ENCODE measurements at places on chromosomes 11 and 22.

GRCh38 chr22:28410050-28410816 lies 269.4 kb downstream of the TTC28 start:
- no peak for DNase-seq

DNA sequence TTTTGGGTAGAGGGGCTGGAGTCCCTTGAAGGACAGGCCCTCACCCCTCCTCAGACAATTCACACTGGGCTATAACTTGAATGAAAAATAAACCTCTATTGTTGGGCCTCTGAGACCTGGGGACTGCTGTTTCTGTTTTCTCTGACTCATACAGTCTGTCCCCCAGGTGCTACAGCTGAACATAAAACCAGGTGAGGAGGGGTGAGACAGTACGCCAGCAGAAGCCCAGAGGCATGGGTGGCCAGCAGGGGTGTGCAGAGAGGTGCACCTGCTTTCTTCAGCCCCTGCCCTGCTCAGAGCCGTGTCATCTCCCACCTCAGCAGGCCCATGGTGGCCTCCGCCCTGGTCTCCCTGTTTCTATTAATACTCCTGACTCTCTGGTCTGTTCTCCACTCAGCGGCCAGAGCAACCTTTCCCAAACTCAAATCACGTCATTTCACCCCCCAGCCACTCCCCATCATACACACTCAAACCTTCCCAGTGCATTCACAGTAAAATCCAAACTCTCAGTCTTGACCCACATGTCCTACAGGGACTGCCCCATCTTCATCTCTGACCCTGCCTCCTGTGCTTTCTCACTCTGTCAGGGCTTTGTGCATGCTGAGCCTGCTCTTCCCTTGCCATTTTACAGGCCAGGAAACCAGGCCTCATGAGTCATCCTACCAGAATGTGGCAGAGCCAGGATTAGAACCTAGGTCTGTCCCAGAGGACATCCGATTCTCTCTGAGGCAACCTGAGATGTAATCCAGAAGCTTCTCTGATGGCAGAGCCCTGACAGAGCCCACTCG lies 5.4 kb upstream of the IL2RB start:
- no peak for DNase-seq

GRCh38 chr22:46355369-46355995 lies 20.0 kb downstream of the TRMU start:
- DNase-seq = no peak

DNA sequence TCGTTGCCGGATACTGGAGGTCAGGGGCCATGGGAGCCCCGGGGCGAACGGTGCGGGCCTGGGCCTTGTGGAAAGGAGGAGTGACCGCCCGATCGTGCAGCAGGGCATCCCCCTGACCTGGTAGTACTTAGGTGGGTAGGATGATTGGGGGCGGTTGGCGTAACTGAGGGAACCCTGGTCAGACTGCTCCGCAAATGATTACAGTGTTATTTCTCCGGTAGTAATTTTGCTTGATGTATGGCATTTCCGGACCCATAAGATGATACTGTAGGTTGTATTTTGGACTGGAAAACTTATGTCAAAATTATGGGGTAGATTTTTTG lies 762 bp downstream of the MTMR3 start:
- no peak for DNase-seq

DNA sequence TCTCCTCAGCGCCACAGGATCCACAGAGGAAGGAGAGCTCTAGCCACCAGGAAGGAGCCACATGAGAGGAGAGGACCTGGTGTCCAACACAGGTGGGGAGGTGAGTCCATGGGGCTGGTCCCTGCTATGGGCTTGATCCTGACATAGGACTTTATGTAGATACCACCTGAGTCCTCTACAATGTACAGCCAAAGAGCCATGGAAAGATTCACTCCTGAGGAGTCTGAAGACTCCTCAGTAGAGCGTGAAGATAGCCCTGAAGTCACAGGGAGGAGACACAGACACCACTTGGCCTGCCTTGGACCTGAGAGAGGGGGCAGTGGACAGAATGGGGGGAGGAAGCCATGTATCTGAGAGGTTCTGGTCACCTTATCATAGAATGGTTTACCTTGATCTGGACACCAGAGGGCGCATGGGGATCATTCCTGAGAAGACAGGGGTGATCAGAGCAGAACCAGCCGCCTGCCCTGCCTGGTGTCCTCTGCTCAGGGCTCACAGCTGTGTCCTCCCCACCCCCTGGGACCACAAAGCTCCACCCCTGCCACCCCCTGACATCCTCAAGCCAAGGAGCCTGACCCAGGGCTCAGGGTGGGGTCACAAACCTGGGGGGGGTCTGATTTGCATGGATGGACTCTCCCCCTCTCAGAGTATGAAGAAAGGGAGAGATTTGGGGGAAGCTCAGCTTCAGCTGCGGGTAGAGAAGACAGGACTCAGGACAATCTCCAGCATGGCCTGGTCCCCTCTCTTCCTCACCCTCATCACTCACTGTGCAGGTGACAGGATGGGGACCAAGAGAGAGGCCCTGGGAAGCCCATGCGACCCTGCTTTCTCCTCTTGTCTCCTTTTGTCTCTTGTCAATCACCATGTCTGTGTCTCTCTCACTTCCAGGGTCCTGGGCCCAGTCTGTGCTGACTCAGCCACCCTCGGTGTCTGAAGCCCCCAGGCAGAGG lies 77.0 kb downstream of the ZNF280B start:
- DNase-seq = peak; percentile 27

DNA sequence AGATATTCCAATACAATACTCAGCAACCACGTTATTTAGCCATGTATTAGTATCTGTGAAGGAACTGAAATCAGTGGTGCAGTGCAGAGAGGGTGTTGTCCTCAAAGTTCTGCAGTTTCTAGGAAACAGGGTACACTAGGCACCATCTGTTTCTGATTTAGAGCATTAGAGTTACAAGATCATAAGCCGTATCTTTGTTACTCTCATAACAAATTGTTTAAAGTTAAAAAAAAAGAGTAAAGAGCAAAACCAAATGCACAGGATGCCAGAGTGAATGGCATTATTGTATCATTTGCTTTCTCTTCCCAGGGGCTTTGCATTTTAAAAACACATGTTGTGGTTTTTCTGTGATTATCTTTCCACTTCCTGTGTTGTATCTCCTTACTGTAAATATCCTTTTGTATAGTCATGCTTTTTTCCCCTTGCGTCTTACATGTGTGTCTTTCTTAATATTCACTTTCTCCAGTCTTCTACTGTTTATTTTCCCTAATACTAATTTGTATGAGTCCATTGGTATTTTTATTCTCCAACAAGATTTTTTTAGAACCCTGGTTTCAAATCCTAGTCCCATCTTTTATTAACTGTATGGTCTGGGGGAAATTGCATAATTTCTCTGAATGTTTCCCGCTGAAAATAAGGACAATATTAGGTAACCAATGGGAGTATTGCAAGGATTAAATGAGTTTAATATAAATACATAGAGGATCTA lies 15.2 kb upstream of the NUP160 start:
- no peak for DNase-seq

GRCh38 chr22:23698673-23699235 lies 7.9 kb downstream of the RGL4 start:
- DNase-seq = no peak

GRCh38 chr11:113477321-113477720 lies 2.1 kb upstream of the DRD2 start:
- DNase-seq = no peak

DNA sequence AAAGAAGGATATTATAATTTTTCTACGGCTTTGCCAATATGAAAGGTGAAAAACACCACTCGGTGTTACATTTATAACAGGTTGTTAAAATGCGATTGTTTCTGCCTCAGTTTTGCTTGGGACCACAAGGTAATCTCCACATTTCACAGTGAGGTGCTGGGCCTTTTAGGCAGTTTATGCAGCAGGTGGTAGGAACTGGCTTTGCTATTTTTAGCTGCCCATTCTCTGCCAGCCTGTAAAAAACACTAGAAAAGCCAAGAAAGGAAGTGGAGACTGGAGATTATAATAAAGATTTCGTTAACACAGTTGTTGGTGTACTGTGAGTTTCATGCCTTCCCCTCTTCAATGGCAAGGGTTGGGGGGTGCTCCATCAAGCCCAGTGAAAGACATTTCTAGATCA lies 8.0 kb upstream of the MRPL16 start:
- DNase-seq = no peak

DNA sequence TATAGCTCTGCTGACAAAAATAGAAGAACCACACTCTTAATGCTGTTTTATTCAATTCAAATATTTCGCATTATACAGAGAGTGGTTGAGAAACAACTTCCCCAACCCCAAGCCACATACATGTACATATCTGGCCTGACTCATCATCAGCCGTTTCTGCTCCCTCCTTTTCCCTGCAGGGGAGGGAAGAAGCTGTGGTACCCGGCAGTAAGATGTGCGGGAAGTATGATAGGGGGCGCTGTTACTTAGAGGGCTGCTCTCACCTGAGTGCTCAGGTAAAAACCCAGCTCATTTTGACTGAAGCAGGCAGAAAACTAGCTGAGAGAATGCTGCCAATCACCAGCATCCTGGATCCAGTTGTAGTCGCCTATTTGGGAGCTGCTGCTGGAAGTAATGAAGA lies 85.5 kb downstream of the NELL1 start:
- no peak for DNase-seq

DNA sequence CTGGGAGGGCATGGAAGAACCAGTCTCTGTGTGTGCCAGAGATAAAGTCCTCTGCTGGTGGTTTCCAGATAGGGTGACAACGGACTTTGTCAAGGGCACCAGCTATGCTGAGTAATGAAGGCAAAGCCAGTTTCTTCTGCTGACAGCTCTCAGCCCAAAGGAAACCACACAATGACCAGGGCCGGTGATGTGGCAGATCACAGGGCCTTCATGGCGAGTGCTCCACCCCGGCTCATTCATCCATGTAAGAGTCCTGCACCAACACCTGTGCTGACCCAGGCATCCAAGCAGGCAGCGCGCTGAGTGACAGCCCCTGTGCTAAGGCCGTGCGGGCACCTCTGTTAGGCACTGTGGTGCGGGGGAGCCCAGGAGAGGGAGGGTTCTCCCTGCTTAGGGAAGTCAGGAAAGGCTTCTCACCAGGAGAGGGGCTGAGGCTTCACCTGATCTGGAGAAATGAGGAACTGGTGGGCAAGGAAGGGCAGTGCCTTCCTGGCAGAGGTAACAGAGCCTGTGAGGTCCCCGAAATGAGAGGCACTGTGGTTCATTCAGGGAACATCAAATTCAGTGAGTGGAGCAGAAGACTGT lies 33.8 kb downstream of the TP53I11 start:
- DNase-seq = no peak

GRCh38 chr22:19730198-19730597 lies 6.9 kb downstream of the GP1BB start:
- DNase-seq = no peak

- no peak for DNase-seq
Measured at GRCh38 chr22:40320687-40321086, 25.6 kb upstream of the ADSL start.

GRCh38 chr22:34814260-34815025 lies 251.5 kb upstream of the ISX start:
- no peak for DNase-seq

DNA sequence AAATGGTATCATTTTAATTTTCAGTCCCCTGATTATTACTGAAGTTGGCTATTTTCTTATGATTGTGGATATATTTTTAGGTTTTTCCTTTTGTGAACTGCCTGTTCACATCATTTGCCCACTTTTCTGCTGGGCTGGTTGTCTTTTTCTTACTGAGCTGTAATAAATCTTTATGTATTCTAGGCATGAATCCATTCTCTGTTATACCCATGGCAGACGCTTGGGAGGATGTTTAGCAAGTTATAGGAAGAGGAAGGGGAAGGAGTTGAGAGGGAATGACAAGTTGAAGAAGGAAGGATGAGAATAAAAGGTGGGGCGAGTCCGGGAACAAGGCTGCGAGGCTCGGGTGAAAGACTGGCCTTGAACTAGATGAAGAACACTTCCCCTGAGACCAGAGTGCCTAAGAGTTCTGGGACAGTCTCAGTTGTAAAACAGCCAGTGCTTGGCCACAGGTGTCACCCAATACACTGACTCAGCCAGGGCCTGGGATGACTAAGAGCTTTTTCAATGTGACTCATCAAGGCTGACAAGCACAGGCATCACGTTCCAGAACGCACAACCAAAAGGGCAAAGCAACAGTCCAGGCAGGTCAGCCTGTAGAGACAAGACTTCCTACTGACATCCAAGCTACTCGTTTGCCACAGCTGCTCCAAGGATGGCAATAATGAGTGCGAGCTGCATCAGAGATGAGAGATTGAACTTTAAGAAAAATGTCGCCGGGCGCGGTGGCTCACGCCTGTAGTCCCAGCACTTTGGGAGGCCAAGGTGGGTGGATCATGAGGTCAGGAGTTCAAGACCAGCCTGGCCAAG lies 35.2 kb downstream of the LRFN4 start:
- no peak for DNase-seq

- DNase-seq = peak; percentile 59
Measured at GRCh38 chr11:33742249-33742851, 6.1 kb upstream of the CD59 start.

DNA sequence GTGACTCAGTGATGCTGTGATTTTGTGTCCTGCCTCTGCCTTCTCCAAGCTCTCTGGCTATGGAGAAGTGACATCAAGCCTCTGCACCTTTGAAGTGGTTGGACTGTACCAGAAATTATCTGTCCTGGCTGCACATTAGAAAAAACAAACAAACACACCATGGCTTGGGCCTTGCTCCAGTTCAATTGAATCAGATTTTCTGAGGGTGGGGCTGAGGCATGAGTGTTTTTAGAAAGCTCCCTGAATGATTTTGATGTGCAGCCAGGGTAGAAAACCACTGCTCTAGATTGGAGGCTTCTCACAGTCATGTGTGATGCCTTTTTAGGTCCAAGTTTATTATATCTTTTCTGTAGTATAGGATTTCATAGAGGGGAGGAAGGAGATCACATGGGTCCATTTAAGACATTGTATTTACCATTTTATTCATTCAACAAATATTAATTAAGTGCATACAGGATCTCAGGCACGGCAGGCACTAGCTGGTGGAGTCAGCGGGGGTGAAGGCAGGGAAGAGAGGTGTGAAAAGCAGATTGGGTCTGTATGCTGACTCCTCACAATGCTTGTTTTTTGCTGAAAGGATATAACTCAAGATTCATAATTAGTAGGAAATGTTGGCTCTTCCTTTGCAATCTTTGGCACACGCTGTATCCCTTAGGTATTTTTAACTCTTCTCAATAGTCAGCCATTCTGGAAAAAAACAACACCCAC lies 7.1 kb upstream of the VSTM5 start:
- no peak for DNase-seq

- no peak for DNase-seq
Measured at GRCh38 chr11:128892866-128893565, 1.9 kb downstream of the KCNJ5 start.

- no peak for DNase-seq
Measured at GRCh38 chr11:2772544-2773031, 72.8 kb upstream of the KCNQ1OT1 start.

- no peak for DNase-seq
Measured at GRCh38 chr22:32364210-32364609, 6.5 kb downstream of the RFPL3 start.

GRCh38 chr11:103532133-103532788 lies 423.0 kb downstream of the DYNC2H1 start:
- DNase-seq = no peak

DNA sequence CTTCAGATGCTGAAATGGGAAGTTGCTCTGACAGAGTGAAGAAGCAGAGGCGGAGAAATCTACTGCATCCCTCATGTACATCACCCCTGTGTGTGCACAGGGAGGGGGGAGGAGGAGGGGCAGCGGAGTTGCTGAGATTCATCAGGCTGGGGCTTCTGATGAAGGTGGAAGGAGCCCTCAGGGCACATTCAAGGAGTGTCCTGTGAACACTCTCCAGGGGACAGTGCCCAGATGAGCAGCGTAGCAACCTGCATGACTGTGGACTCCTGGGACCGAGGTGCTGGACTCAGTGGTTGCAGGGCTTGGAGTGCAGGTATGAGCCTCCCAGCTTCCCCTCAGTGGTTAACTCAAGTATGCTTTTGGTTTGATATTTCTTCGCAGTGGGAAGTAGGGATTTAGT lies 257.8 kb upstream of the B3GAT1 start:
- no peak for DNase-seq

- no peak for DNase-seq
Measured at GRCh38 chr22:47122441-47123000, 360.1 kb downstream of the TBC1D22A start.

Measured in NCI-H1105 treated with DMSO at 0.1 percent for 48 hours (cell line).